ENCODE measurements at places on chromosomes 2 and 18.
A peak's percentile ranks its signal among the peaks of the same experiment; 100 is the strongest.

DNA sequence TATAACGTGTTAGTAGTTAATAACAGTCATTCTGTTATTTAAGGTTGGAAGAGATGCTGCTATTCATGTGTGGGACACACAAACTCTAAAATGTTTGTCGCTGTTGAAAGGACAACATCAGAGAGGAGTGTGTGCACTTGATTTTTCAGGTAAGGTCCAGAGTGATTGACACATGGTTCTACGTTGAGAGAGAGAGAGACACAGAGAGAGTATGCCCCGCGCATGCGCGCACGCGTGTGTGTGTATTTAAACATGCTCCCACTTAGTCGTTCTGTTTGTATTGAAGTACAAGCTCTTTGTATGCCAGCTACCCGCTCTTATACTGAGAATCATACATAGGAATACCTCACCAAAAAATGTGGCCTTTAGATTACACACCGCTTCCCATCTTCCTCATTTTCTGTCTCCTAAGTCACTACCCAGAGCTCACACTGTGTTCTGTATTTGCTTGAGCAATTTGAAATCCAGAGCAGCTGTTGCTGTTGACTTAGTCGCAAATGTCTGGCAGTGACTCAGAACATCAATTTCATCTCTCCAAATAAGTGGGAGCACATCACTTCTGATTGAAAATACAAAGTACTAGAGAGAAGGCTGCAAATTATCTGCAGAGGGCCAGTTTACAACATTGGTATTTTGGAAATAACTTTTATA, 148.1 kb downstream of the EML6 start:
- peak; percentile 85 for DNase-seq

- DNase-seq, result no peak
Measured at GRCh38 chr2:195532628-195533271, 124.3 kb upstream of the SLC39A10 start.

GRCh38 chr2:190571686-190572085, 37.2 kb upstream of the NEMP2 start:
- no peak for DNase-seq

GRCh38 chr2:203394519-203395227, 66.5 kb downstream of the ABI2 start:
- no peak for DNase-seq

DNA sequence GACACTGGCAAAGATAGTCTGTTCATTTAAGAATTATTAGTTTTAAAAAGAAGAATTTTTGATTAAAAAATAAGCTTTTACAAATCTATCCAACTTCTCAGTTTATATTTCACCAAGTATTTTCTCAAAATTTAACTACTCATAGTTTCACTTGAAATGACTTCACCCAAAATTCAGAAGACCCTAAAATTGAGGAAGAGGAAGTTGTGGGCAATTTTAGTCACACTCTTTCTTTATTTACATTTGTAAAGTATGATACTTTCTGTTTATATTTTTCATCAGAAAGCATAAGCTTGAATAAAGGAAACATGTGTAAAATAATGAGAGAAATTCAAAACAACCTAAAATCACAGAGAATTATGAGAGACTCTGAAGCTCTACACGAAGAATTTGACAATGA, 278.8 kb upstream of the MEIS1 start:
- no peak for DNase-seq

DNA sequence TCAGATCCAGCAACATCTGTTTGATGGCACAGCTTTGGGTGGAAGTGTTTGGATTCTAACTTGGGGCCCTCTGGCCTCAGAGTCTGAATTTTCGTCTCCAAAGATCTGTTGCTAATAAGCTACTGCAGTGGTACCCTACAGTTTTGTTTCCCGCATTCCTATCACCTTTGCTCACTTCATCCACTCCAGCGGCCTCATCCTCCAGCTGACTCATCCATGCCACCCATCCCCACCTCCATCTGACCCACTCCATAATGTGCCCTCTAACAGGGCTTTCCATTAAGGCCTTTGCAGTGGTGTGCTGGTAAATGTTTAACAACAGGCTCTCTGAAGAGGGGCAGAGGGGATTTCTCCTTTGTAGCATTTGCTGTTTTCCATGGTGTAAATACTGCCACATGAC, 225.5 kb downstream of the TGIF1 start:
- no peak for DNase-seq

- peak; percentile 68 for DNase-seq
Measured at GRCh38 chr2:64493788-64494187, 30.3 kb upstream of the AFTPH start.

DNA sequence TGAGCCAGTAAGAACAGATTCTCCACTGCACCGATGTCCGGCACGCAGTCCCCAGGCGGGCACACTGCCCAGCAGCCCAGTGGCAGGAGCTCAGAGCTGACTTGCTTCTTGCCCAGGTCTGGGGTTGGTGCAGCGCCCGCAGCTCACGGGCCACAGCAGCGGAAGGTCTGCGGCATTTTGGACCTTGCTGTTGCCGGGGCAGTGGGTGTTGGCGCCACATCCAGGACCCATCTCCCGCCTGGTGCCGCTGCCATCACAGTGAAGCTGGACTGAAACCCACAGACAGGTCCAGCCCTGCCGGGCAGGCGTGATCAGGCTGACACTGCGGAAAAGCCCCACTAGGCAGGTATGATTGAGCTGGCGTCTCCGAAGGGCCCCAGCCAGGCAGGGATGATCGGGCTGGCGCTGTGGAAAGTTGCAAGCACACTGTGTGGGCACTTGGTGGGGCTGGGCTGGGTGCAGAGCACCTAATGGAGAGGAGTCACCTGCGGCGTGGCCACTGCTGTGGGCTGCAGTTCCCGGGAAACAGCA, 75.5 kb downstream of the SLC66A2 start:
- no peak for DNase-seq

- no peak for DNase-seq
Measured at GRCh38 chr2:103962670-103963069, 891.2 kb upstream of the POU3F3 start.

DNA sequence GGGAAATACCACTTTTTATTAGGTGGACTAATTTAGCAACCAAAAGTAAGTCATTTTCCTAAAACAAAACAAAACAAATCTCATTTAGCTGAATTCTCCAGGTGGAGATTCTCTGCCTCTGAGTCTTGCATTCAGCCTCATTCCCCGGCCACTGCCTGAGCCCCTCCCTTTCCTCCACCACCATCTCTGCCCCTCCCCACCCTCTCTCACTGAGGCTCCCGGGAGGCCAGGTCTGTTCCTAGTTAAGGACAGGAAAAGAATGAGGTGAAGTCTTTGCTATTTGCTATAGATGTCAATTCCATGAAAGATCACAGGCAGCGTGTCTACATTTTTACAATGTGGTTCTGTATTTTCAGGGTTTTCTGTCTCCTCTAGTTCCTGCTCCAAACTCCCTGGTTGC, 83.0 kb upstream of the SOX11 start:
- no peak for DNase-seq

DNA sequence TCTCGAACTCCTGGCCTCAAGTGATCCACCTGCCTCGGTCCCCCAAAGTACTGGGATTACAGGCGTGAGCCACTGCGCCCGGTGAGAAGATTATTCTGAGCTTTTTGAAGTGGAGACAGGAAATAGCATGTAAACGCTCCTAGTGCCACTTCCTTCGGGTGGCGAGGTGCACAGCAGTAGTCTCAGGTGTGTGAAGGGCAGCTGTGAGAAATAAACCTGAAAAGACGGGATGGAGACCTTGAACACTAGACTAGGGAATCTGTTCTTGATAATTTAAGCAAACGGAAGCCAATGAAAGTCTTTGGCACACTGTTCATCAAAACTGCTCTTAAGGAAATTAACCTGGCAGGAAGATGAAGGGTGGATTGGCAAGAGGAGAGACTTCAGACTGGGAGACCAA, 439 bp upstream of the PLEKHH2 start:
- DNase-seq, result no peak

DNA sequence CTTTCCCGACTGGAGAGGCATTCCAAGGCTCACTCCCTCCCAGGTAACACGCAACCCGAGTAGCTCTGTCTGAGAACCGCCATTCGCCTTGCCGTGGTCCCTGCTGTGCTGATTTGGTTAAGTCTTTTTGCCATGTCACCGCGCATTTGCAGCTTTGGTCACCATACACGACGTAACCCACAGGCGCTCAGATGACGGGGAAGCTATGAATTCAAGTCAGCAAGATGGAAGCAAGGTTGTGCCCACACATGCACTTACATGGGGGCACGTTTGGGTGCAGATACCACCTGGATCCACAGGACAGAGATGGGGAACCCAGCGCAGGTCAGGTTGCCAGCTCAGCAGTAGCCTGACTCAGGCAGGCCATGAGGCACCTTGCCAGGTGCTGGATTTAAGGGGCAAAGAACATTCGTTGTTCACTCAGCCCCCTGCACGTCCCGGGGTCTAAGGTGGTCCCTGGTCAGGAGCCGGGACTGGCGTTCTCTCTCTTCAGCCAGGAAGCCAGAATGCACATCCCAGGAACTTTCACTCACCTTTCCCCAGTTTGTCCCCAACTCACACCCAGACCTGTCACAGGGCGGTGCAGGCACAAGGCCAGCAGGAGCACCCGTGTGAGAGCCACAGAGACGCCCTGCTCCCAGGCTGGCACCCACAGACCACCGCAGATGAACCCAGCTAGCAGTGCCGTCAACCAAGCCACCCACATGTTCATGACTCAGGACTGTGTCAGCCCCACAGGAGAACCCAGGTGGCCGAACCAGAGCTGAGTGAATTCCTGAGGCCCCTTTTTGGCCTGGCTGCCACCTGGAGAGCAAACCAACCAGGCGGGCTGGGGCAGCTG, 19.9 kb downstream of the SNED1 start:
- no peak for DNase-seq

- no peak for DNase-seq
Measured at GRCh38 chr2:204645018-204645773, 99.9 kb downstream of the PARD3B start.

- DNase-seq, result no peak
Measured at GRCh38 chr2:175180701-175181103, 808 bp downstream of the ATP5MC3 start.

GRCh38 chr2:30417253-30417652, 29.8 kb upstream of the LCLAT1 start:
- no peak for DNase-seq

- DNase-seq, result no peak
Measured at GRCh38 chr2:44542520-44542919, 180.8 kb downstream of the CAMKMT start.

DNA sequence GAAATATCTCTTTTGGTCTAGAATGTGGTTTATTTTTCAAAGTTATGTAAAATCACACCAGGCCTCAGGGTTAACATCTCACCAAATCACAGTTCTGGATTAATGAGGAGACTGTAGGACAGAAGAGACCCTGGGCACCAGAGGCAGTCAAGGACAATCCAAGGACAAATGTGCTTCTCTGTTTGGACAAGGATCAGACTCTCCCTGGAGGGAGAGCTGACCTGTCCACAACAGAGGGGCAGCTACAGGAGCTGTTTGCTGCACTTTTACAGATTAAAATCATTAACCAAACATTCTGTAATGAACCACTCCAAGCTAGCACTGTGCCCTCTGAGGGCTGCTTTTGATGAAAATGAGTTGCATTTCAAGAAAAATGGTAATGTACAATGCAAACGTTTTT, 690.6 kb upstream of the SLC8A1 start:
- DNase-seq, result no peak

DNA sequence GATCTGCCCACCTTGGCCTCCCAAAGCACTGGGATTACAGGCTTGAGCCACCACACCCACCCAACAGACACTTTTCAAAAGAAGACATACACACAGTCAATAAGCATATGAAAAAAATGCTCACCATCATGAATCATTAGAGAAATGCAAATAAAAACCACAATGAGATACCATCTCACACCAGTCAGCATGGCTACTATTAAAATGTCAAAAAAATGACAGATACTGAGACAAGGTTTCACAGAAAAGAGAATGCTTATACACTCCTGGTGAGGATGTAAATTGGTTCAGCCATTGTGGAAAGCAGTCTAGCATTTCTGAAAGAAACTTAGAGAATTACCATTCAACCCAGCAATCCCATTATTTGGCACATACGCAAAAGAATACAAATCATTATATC, 1947.2 kb downstream of the SUCLG1 start:
- DNase-seq, result no peak

- DNase-seq, result peak; percentile 45
Measured at GRCh38 chr2:197011801-197012641, 85.5 kb upstream of the PGAP1 start.

DNA sequence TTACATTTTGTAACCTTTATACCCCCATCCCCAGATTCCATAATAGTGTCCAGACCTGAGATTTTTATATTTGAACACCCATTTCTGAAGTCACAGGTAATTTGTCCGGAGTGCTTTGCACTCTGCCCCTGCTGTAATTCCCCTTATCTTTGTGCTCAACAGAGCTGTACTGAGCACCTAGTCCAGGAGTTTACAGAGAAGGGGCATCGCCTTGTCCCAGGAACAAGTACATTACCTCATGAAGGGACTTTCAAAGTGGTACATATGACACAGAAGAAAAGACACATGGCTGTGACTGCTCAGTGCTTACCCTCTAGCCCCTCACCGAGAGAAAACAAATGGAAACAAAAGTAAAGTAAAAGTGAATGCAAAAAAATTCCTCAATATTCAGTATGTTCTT, 373.5 kb downstream of the SOX11 start:
- DNase-seq, result no peak

- no peak for DNase-seq
Measured at GRCh38 chr2:188519136-188519535, 227.5 kb downstream of the GULP1 start.

DNA sequence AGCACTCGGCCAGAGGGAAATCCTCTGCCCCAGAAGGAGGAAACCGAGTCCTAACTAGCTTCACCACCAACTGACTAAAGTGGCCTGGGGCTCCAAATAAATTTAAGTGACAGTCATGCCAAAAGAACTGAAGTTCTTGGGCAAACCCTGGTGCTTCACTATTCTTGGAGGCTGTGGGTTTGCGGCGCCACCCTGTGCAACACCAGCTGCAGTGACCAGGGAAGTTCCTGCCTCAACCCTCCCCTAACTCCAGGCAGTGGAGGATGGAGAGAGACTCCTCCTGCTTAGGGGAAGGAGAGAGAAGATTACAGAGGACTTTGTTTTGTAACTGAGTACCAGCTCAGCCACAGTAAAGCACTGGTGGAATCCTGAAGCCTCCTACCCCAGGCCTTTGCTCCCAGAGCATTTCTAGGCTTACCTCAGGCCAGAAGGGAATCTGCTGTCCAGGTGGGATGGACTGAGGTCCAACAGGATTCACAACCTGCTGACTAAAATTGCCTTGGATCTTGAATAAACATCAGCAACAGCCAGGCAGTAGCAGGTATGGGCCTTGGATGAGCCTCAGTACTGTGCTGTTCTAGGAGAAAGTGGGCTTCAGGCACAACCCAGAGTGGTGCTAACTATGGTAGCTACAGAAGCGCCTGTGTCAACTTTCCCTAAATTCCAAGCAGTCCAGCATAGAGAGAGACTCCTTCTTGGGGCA, 29.4 kb upstream of the BMP10 start:
- DNase-seq, result no peak

GRCh38 chr2:106516436-106516835, 29.3 kb downstream of the CD8B2 start:
- no peak for DNase-seq

GRCh38 chr2:241859436-241860183, 916 bp upstream of the PDCD1 start:
- DNase-seq, result no peak

- DNase-seq, result no peak
Measured at GRCh38 chr2:238174701-238175100, 15.9 kb downstream of the ERFE start.
